ENCODE measurements at places on chromosomes 12 and 14.

DNA sequence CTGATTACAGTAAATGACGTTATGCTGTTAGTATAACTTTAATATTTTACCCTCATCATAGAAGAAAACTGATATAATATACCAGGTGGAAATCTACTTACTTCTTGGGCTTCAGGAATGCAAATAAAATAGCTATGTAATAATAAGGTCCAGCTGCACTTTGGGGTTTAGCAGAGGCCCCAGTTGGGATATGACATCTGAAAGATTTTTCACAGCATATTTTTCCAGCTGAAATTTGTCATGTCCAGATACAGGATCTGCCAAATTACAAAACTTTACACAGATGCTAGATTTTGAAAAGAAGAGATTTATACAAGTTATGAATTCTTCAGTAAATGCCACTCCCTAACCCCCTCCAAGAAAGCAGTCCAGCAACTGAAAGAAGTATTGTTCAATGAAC, 29.2 kb upstream of the DCN start:
- DNase-seq = no peak

GRCh38 chr12:109232731-109233130, 76.4 kb downstream of the FOXN4 start:
- no peak for DNase-seq

- DNase-seq = no peak
These were observed 143.6 kb downstream of the CALM1 start for GRCh38 chr14:90540437-90540836.

DNA sequence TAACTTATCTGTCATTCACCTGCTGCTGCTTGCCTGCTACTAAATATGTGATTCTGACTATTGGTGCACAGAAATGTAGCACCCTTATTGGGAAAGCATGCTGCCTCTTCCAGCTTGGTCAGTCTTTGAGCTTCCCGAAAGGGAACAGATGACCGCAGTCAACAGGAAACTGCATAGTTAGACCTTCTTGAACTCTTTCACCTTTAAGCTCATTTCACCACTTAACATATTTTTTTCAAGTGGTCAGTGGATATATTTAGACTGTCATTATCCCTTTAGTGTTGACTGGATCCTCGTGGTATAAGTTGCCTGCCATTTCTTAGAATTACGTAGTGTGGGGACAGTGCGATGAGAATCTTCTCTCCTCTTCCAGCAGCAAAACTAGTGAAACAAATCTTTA, 224.9 kb downstream of the FBXL14 start:
- DNase-seq = no peak

DNA sequence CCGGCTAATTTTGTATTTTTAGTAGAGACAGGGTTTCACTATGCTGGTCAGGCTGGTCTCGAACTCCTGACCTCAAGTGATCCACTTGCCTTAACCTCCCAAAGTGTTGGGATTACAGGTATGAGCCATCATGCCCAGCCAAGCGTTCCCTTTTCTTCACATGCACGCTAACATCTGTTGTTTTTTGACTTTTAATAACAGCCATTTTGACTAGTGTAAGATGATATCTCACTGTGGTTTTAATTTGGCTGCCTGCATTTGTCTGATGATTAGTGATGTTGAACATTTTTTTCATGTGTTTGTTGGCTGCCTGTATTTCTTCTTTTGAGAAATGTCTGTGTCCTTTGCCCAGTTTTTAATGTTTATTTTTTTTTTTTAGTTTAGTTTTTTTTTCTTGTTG, 10.2 kb upstream of the YARS2 start:
- DNase-seq = no peak

- DNase-seq = no peak
These were observed at the start of gene C14orf180 for GRCh38 chr14:104579507-104579906. Gene C14orf180 (plus strand): TSS chr14:104579764. CDS start chr14:104586431, 6,667 bp downstream.

- no peak for DNase-seq
These were observed 33.5 kb upstream of the ADGRD1 start for GRCh38 chr12:130920119-130920703.

- peak; percentile 80 for DNase-seq
These were observed 37.6 kb upstream of the BCL2L14 start for GRCh38 chr12:12032851-12033797.

- DNase-seq = no peak
These were observed 147.9 kb downstream of the DACT1 start for GRCh38 chr14:58785701-58786100.

DNA sequence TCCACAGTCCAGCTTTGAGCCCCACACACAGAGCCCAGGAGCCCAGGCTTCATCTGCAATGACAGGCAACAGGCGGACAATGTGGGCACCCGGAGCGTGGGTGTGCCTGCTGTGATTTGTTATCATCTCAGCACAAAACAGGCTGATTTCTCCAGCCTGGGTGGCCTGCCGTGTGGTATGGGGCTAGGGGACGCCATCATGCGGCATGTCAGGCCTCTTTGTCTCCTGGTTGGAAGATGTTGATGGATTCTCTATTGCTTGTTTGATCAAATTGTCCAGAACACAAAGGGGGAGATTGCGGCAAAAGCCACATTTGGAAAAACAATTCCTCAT, 147.1 kb downstream of the KIF26A start:
- no peak for DNase-seq

- no peak for DNase-seq
These were observed 178.9 kb upstream of the DYRK2 start for GRCh38 chr12:67469666-67470065.

- no peak for DNase-seq
These were observed 3.9 kb downstream of the ANKRD33 start for GRCh38 chr12:51891843-51892242.
